Fibroblast of skin of right biceps (primary cell): ENCODE measurements at places on chromosomes 1 and 21.

DNA sequence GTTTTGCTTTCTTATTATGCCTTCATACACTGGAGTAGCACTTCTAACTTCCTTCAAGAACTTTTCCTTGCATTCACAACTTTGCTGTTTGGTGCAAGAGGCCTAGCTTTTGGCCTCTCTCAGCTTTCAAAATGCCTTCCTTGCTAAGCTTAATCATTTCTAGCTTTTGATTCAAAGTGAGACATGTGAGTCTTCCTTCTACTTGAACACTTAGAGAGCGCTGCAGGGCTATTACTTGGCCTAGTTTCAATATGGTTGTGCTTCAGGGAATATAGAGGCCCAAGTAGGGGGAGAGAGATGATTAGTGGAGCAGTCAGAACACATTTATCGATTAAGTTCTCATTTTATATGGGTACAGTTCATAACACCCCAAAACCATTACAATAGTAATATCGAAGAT is 12.4 kb downstream of the ANGEL2 start:
- DNase-seq = no peak

GRCh38 chr1:109350182-109350581 is 43.4 kb upstream of the MYBPHL start:
- no peak for DNase-seq

DNA sequence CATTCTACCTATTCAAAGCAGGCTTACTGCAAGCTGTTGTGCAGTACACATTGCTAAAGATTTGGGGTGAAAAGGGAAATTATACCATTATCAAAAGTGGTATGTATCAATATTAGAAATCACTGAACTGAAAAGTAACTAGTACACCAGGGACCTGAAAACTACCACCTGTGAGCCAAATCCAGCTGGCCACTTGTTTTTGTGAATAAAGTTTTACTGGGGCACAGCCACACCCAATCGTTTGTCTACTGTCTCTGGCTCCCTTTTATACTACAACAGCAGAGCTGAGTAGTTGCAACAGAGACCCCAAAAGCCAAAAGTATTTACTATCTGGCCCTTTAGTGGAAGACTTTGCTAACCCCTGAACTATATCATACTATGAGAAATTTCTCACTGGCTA is 13.8 kb upstream of the CR1L start:
- no peak for DNase-seq

- peak; percentile 93 for DNase-seq
These were observed 135.3 kb downstream of the RUNX1 start for GRCh38 chr21:34913811-34914210.

DNA sequence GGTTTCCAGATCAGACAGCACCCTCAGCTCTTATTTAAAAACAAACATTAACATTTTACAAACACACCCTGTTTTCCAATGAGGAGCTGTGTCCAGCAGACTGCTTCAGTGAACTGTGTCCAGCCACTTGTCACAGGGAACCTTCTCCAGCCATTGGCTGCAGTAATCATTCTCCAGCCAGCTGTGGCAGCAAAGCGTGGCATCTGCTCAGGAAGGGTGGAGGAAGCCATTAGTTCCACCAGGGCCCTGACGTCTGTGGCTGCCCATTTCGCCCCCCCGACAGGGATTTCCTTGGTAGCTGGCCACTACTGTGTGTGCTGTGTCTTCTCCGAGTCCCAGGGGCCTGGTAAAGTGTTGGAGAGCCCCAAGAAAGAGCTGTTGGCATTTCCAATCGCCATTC is 62.9 kb upstream of the SELENON start:
- no peak for DNase-seq

DNA sequence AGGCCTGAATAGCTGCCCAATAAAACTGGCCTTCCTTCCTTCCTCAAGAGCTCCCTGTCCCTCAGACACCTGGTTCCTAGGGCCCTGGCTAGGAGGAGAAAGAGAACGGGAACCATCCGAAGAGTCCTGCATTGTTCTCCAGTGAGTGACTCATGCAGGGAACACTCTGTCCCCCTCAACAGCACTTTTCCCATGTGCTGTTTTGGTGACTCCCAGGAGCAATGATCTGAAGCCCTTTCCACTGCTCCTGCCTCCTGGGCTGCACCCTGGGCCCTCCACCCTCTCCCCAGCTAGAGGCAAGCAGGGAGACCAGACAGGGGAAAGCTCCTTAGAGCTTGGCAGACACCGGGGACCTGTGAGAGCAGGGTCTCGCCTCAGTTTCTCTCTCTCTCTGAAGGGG is 18.9 kb downstream of the TNNT2 start:
- peak; percentile 17 for DNase-seq

DNA sequence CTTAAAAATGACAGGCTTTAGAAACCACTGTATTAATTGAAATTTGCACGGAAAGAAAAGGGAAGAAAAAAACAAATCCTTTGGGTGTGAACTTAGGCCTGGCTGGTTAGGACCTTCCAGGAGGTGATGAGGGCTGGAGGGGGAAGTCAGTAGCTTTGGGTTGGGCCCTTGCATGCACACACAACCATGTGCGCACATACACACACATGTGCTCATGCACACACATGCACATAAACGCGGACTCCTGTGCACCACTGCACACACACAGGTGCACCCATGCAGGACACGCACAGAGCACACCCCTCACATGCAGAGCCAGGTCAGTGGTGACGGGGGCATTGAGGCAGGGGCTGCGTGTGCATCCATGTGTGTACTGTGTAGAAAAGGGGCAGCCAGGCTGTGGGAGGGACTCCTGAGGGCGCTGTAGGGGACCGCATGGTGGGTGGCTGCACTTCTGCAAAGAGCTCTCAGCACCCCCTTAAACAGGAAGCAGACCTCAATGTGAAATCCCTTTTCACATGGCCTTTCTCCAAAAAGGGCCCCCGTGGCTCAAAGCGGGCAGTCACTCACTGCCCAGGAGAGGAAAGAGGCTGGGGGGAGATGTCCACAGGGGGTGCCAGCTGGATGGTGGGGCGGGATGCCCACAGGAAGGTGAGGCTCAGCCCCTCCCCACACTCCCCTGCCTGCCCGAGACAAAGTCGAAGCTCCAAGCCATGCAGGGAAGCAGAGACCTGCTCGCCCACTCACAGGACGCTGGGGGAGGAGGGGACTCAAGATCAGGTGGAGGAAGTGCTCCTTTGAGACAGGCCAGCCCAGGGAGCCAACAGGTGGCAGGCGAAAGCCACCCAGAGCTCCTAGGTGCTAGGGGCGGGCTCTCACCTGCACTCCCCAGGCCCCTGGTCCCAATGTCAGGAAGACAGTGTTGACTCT is 95.2 kb downstream of the ITPKB start:
- DNase-seq = no peak

DNA sequence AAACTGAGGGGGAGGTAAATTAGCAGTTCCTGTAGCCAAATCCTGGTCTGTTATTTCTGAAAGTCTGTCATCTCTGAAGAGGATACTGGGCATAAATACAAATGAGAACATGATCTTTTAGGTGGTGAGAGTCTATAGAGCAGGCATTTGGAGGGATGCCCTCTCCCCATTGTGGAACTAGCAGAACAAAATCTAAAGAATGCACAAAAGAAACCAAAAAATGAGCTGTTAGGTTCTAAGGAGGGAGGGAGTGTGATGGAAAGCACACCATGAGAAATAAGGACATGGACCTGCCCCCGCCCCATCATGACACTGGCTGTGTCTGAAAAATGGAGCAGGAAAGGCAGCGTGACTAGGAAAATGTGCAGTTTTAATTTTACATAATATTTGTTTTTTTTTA is 262.0 kb downstream of the KIF26B start:
- DNase-seq = peak; percentile 25

DNA sequence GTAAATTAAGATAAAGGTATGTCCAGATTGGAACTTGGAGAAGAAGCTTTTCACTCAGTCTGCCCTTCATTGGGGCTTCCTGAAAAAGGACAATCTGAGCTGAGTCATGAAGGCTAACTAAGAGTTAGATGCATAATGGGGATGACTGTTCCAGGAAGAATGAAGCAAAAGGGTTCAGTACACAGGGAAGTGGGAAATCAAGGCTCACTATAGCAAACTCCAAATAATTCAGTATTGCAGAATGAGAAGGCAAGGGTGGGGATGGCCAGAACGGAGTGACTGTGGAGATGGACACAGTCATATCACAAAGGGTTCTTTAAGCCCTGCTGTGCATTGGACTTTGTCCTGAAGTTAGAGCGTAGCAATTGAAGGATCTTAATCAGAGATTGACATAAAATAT is 158.3 kb downstream of the FGGY start:
- peak; percentile 85 for DNase-seq

GRCh38 chr1:243267914-243268653 is 12.2 kb downstream of the SDCCAG8 start:
- DNase-seq = peak; percentile 97

DNA sequence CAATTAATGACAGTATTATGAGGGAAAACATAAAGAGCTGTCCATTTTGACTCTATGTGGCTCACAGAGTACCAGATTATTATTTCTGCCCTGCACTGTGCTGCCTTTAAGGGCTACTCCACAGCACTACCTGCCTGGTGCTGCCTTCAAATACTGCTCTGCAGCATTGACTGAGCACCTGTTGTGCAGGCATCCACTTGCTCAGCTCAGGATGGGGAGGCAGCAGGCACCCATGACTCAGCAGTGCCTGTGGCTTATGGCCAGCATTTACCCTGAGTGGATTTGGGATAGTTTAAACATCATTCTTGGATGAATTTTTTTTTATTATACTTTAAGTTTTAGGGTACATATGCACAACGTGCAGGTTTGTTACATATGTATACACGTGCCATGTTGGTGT is 953 bp upstream of the KPRP start:
- DNase-seq = no peak

DNA sequence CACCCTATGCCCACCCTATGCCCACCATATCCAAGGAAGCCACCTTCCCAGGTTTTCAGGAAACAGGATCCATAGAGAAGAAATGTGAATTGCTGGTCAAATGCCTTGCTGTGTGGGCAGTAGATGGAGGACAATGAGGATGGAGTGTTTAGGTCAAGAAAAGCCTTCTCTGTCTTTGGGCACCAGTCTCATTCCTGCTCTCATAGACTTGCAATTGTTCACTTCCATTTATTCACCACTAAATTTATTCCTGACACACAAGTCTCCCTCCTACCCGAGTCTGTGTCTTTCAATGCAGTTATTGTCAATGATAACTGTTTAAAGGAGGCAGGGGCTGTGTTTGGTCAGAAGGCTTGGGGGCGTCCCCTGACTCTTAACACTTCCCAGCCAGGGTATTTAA is 48.0 kb upstream of the ITPKB start:
- no peak for DNase-seq

GRCh38 chr21:36188937-36189336 is 32.3 kb downstream of the DOP1B start:
- DNase-seq = no peak

GRCh38 chr1:184824691-184825323 is 70.1 kb upstream of the EDEM3 start:
- DNase-seq = no peak

DNA sequence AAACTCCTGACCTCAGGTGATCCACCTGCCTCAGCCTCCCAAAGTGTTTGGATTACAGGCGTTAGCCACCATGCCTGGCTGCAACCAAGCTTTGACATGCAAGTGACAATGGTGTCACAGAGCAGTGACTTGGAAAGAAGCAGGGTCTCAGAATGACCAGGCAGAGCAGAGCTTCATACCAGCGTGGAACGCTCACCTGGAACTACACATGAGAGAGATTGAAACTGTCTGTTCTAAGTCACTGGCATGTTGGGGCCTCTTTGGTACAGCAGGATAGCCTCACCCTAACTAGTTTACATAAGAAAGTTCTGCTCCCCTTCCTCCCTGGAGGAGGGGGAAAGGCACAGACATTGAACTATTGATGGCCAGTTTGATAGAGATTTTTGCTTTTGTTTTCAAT is 47.5 kb upstream of the ITPKB start:
- DNase-seq = no peak

GRCh38 chr1:170539154-170539553 is 7.2 kb downstream of the GORAB start:
- DNase-seq = no peak

GRCh38 chr1:25879675-25880074 is 4.2 kb upstream of the PAQR7 start:
- no peak for DNase-seq

DNA sequence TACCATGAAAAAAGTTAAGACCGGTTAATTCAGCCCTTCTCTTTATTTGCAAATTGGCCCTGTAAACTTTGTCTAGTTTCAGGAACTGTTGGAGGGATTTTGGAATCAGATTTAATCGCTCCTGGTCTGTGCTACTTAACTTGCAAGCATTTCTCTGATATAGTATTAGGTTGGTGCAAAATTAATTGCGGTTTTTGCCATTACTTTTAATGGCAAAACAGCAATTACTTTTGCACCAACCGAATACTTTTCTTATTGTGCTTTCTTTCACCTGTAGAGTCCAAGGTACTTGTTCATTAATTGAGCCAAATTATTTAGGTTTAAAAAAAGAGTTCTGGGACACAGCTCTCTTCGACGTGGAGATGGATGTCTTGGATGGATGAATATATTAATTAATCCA is 92.8 kb upstream of the HNRNPU start:
- no peak for DNase-seq

DNA sequence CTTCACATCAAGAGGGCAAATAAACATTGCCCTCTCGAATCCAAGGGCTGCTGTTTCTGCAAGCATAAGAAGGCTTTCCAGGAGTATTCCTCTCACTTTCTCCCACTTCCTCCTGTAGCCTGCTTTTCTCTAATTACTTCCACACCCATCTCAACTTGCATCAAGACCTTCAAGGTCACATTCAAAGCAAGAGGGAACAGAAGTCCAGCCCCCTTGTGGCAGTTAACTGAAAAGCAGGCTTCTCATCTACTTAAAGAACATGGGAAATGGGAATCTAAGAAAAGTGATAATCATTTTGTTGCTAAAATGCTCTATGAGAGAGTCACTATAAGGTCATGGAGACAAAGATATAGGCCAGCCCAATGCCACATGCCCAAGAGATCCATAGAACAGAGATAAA is 874.4 kb downstream of the KCNT2 start:
- peak; percentile 21 for DNase-seq

GRCh38 chr1:234928642-234929041 is 200.0 kb downstream of the TOMM20 start:
- DNase-seq = no peak

DNA sequence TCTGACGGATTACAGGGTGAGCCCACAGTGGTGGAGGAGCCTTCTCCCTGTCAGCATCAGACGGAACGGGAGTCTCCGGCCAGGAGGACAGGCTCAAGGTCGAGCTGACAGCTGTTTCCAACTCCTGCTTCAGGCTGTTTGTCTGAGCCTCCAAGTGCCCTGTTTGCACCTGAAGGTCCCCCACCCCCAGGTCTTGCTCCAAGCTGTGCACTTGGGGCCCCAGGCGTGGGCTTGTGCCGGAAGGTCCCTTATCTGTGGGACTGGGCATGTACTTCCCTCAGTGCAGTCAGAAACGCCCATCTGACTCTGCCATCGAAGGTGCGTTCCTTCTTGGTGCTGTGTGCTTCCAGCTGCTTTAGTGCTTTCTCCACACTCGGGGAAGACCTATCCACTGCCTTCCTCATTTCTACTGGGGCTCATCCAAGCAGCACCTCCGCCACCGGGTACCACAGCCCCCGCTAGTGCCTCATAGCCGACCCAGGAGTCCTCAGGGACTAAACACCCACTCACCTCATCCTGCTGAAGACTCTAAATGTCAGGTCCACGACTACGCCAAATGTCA is 29.5 kb upstream of the CR2 start:
- DNase-seq = no peak
